CD4-positive, CD25-positive, alpha-beta regulatory T cell (primary cell): ENCODE measurements at places on chromosomes 16 and 17. TPM values are rescaled to one million over a fixed set of nuclear protein-coding genes. Genes with fewer than 3 reads are reported as not detected.

The HES7 gene
- polyA plus RNA-seq, result not detected

The HS3ST2 gene
- not detected for polyA plus RNA-seq

The IL34 gene
- polyA plus RNA-seq, result not detected

The CORO6 gene
- polyA plus RNA-seq, result 0.15 TPM

The CLEC18A gene
- polyA plus RNA-seq, result not detected

The PRAC1 gene
- not detected for polyA plus RNA-seq

The GPR139 gene
- not detected for polyA plus RNA-seq

The MGRN1 gene
- polyA plus RNA-seq, result 4.7 TPM

The ZNF423 gene
- not detected for polyA plus RNA-seq

The CEMP1 gene
- polyA plus RNA-seq, result 3.0 TPM

The DUS1L gene
- 55.0 TPM for polyA plus RNA-seq

The KRTAP16-1 gene
- polyA plus RNA-seq, result not detected

The RNF222 gene
- 0.19 TPM for polyA plus RNA-seq

The PPP1R27 gene
- not detected for polyA plus RNA-seq

The G6PC1 gene
- not detected for polyA plus RNA-seq

The PIRT gene
- polyA plus RNA-seq, result not detected

The LCAT gene
- 0.25 TPM for polyA plus RNA-seq

The LRRC75A gene
- 3.5 TPM for polyA plus RNA-seq

The FN3KRP gene
- polyA plus RNA-seq, result 35.9 TPM

The BPTF gene
- polyA plus RNA-seq, result 13.0 TPM

The ITGAX gene
- polyA plus RNA-seq, result 0.47 TPM

The P4HB gene
- 200 TPM for polyA plus RNA-seq

The NR1D1 gene
- polyA plus RNA-seq, result 4.9 TPM

The TBC1D3B gene
- not detected for polyA plus RNA-seq

The SAP30BP gene
- 82.6 TPM for polyA plus RNA-seq

The FLYWCH2 gene
- 17.8 TPM for polyA plus RNA-seq
